NCI-H510A (cell line): ENCODE measurements at places on chromosomes 1 and 21.

DNA sequence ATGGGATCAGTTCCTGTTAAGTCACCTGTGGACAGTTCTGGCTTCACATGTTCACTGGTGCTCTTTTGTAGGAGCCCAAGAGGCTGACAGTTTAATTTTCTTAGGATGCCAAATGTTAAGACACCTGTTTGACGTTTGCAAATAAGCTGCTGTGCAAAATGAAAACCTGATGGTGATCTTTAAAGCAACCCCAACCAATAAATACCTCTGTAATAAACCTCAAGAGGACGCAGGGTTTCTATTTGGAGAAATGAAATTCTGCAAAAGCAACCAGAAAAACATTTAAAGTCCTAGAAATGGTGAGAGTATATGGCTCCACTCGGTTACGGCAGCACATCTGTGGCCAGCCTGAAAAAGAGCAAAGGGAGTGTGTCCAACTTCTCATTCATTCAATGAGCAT is 5.7 kb upstream of the RHEX start:
- DNase-seq = no peak

DNA sequence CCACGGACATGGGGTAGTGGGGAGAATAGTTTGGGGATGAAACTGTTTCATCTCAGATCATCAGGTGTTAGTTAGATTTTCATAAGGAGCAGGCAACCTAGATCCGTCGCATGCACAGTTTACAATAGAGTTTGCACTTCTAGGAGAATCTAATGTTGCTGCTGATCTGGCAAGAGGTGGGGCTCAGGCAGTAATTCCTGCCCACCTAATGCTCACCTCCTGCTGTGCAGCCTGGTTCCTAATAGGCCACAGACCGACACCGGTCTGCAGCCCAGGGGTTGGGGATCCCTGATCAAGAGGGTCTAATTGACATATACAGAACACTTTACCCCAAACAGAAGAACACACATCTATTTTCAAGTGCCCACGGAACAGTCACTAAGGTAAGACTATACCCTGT is 275.1 kb downstream of the PTPRU start:
- no peak for DNase-seq

DNA sequence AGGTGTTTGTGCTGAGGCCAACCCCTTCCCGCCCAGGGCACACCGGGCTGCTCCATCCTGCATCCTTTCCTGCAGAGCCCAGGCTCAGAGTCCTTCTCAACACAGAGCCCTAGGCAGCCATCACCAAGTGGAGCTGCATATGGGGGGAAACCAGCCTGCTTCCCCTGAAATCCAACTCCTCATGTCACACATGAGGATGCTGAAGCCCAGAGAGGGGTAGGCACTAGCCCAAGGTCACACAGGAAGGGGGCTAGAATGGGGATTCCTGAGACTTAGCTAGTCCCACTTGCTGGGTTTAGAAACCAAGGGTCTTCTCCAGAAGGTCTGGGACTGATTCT is 5.5 kb upstream of the TNFRSF1B start:
- DNase-seq = no peak

- no peak for DNase-seq
Observed at GRCh38 chr21:36976882-36977651, 10.6 kb upstream of the HLCS start.

DNA sequence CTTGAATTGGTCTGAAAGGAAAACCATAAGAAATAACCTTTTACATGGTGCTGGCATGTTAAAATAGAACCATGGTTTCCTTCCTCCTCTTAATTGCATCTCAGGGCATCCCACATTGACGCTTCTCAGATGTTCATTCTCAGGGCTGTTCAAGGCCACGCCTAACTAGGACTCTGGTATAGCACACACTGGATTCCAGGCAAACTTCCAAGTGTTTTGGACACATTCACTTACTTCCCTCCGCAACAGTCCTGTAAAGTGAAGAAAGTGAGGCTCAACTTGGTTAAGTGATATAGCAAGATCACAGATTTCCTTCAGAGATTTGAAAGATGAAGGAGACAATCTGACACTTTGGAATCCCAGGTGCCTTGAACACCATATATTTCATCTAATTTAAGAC is 244.8 kb downstream of the DUSP10 start:
- no peak for DNase-seq

GRCh38 chr21:14968821-14969220 is 96.0 kb downstream of the NRIP1 start:
- DNase-seq = no peak

DNA sequence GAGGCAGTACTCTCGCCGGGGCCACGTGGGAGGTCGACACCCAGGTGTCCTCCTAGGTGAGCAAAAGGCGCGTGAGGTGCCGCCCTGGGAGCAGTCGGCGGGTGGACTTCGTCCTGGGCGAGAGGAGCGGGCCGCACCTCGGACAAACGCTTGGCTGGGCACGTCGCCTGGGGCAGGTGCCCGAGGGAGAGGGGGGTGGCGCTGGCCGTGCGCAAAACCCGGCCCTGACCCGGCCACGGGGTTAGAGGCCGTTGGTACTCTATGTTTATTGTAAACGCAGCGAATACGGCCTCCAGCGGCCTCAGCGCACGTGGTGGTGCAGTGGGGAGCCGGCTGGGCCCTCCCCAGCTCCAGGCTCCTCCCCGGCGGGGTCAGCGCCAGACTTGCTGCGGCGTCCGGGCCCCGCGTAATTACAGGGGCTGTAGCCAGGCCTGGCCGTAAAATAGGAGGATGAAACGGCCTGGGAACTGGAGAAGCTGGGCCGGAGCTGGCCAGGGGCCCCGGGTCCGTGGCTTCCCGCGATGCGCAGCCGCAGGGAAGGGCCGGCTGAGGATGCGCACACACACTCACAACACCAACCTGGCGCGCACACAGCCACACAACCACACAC is 1.6 kb upstream of the EFNA1 start:
- peak; percentile 24 for DNase-seq

GRCh38 chr1:210981490-210981889 is 152.5 kb downstream of the KCNH1 start:
- DNase-seq = no peak

GRCh38 chr1:246095443-246095842 is 411.6 kb downstream of the SMYD3 start:
- DNase-seq = no peak

DNA sequence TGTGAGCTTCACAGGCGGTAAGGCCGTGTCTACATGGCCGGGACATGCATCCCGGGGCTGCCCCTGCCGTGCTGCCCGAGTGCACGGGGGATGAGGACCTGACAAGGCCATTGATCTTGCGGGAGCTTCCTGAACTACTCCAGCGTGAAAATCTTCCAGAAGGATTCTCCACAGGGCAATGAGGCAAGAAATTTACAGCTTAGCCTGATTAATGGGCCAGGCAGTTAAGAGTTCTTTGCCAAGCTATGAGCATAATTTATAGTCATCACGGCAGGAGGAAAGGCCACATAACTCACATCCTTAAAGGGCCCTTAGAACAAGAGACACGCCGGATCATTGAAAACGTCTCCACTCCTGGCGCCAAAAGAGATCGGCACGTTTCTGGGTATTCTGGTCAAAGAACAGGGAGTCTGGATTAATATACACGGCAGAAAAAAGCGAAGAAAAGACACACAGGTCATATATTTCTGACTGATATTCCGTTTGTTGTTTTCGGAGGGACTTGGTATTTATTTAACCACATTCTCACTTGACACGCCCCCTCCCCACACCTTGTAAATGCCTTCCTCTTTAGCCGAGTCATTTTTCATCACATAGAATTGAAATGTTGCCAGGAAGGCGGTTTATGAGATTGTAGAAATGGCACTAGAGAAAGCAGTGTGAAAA is 180.5 kb downstream of the DYRK1A start:
- DNase-seq = no peak

DNA sequence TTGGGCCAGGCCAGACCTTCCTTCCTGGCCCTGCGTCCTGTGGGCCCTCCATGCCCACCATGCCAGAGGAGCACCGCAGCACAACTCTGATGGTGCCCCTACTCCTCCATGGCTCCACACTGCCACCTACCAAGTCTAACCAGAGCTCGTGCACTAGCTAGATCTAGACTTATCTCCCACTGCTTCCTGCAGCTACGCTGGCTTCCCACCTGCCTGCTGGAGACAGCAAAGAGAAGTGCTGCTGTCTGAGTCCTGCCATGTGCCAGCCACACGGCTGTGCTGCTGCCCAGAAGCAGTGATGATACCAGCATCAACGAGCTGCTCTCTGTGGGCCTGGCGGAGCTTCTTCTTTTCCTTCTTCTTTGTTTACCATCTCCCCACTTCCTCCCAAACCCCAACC is 4.5 kb downstream of the GUCA2B start:
- DNase-seq = no peak

DNA sequence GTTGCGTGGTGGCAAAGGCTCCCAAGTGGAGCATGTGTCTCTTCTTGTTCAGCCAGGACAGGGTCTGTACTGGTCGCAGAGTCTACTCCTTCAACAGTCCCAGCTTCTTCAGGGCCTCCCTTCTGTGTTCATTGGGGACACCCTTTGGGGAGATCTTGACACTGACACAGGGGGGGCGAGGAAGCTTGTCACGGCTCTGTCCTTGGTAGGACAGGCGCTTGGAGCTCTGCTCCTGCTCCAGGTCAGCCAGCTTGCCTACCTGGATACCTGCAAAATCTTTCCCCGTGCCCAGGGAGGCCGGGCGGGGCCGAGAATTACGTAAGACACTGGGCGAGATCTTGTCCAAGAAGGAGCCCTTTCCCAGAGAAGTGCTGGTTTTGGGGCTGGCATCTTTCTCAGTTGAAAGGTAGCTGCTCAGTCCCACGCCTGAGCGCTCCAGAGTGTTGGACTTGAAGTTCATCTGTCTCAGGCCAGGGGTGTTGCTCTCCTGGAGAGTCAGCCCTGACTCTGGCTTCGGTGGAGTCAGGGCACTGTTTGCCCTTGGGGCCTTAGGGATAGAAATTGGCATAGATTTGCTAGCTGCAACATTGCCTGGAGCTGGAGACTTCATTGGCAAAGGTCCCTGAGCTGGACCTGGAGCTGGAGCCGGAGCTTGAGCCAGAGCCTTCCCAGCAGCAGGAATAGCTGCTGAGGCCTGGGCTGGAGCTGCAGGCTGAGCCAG is 10.5 kb downstream of the C1orf116 start:
- DNase-seq = no peak

GRCh38 chr1:186188004-186188539 is 187.0 kb downstream of the TPR start:
- no peak for DNase-seq

- no peak for DNase-seq
Observed at GRCh38 chr1:30597711-30598110, 125.7 kb downstream of the MATN1 start.

DNA sequence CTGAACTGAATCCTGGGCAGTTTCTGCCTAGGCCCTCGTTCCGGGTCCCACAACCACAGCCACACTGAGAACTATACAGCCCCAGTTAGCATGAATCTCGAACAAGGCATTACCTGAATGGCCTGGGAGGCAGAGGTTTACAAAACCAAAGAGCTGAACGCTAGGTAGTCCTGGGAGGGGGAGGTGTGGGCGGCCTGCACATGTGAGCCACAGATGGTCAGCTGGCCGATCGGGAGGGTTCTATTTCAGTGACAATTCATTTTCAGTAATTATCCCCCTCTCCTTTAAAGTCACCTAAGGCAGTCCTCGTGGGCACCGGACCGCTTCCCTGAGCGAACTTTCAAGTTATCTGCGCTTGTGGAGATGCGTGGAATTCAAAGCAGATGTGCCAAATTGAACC is 111.9 kb downstream of the GLIS1 start:
- no peak for DNase-seq

- DNase-seq = peak; percentile 73
Observed at GRCh38 chr1:155044812-155045657, 6.1 kb upstream of the ADAM15 start.

- no peak for DNase-seq
Observed at GRCh38 chr1:226019572-226019971, 20.4 kb upstream of the SDE2 start.

DNA sequence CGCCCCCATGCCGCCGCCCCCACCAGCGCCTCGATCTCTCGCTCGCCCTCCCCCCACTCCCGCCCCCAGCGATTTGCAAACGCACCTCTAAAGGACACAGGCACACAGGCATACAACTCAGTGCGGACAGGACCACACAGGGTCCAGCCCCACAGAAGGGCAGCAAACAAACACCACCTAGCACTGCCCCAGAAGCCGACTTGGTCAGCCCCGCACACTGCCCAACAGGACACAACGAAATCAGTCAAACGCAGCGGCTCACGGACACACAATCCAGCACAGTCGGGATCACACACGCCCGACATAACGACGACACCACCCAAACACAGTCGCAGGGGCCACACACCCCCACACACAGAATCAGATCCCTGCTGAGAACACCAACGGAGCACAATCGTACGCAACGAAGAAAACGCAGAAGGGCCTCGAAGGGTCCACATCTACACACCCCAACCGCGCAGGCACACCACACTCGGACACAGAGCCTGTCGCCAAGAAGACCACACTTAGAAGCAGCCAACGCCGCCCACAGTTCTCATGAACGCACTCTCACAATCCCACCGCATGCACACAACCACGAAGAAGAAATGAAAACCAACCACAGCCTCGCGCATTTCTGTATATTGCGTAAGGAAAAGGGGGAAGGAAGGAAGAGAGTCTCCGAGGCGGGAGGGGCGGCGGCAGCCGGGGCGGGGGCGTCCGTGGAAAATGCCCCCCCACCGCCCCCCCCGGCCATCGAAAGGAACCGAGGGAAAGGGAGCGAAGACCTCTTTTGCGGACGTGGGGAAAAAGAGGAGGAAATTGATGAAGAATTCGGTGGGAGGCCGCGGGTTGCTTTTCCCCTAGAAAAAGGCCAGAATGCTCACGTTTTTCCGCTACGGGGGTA is 481 bp downstream of the TAL1 start:
- no peak for DNase-seq

GRCh38 chr1:156662800-156663055 is 14.5 kb downstream of the NES start:
- DNase-seq = no peak

- no peak for DNase-seq
Observed at GRCh38 chr21:37986751-37987399, 70.6 kb upstream of the KCNJ6 start.

GRCh38 chr1:243443557-243443956 is 187.7 kb downstream of the SDCCAG8 start:
- no peak for DNase-seq

GRCh38 chr1:53214376-53214940 is 6.0 kb downstream of the CZIB start:
- no peak for DNase-seq

DNA sequence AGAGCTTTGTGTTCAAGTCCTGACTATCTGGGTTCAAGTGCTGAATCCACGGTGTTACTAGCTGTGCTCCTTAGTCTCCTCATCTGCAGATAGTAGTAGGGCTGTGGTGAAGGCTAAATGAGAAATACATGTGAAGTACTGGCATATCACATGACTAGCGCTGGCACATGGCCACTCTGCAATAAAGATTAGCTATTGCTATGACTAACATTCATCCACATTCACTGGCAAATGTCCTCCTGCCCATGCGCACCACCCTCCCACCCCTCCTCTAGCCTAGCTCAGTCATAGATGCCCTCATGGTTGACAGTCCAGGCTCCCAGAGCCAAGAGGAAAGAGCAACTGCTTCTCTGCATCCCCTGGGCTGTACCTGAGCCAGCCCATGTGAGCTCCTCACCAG is 8.5 kb upstream of the COL8A2 start:
- DNase-seq = peak; percentile 35
